ENCODE measurements at places on chromosomes 16 and 17.

GRCh38 chr16:27289669-27290068 is 21.1 kb upstream of the NSMCE1 start:
- DNase-seq = no peak

DNA sequence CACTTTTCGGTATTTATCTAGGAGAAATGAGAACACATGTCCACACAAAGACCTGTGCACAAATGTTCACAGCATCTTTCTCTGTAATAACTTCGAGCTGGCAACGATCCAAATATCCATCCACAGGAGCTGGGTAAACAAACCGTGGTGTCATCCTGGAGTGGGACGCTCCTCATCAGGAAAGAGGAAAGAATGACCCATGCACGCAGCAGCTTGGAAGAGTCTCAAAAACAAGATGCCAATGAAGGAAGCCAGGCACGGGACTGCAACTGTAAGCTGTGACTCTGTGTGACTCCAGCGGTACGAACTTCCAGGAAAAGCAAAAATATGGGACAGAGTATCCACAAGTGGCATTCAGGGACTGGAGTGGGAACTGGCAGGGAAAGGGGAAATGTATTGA is 36.7 kb upstream of the CIBAR2 start:
- DNase-seq = no peak

DNA sequence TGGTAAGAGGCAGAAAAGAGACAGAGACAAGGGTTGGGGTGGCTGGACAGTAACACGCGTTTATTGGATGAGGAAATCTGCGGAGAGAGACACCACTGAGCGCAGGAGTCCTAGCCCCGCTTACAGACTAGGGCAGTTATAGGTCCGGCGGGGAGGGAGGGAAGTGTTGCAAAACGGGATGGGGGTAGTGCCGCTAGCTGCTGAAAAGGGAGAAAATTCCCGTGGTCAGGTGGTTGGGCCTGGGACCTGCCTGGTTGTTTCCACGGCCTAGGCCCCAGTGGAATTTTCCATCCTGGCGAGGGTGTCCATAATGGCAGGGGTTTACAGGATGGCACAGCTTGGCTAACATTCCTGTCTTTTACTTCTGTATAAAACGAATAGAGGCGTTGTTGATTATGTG is 5.5 kb upstream of the CPHXL2 start:
- no peak for DNase-seq

- DNase-seq = no peak
Measured at GRCh38 chr17:38687286-38687685, 12.5 kb upstream of the EPOP start.

GRCh38 chr17:59373882-59374495 is 42.5 kb downstream of the YPEL2 start:
- no peak for DNase-seq

- DNase-seq = no peak
Measured at GRCh38 chr17:68491381-68492231, 20.6 kb upstream of the PRKAR1A start.

- no peak for DNase-seq
Measured at GRCh38 chr16:85840395-85840794, 40.9 kb downstream of the COX4I1 start.

GRCh38 chr17:7132511-7133094 is 18.0 kb upstream of the ASGR2 start:
- peak; percentile 75 for DNase-seq

GRCh38 chr16:67421030-67421429 is 4.8 kb upstream of the ZDHHC1 start:
- no peak for DNase-seq

- DNase-seq = no peak
Measured at GRCh38 chr17:2547176-2547575, 35.5 kb upstream of the METTL16 start.

DNA sequence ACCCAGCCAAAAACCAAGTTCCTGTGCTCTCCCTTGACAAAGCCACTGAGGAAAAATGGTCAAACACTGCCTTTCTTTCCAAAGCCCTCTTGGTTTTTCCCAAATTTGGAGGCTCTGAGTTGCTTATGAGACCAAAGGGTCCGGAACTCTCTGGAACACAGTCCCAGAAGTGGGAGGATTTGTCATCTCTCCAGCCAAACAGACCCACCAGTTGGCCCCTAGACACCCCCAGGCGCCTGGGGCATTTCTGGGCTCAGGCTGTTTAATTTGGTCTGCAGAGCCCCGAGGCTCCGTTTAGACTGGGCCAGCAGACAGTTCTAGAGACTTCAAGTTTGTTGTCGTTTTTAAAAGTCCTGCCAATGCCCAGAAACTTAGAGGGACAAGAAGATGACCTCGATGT is 239.1 kb downstream of the SEC14L1 start:
- no peak for DNase-seq

- no peak for DNase-seq
Measured at GRCh38 chr17:30922235-30923030, 688 bp downstream of the ADAP2 start.

- DNase-seq = no peak
Measured at GRCh38 chr16:90048737-90049330, 28.3 kb downstream of the PRDM7 start.

GRCh38 chr17:63780507-63780906 is 6.5 kb downstream of the DDX42 start:
- DNase-seq = no peak

- DNase-seq = no peak
Measured at GRCh38 chr17:40648384-40648968, 858 bp upstream of the SMARCE1 start.

DNA sequence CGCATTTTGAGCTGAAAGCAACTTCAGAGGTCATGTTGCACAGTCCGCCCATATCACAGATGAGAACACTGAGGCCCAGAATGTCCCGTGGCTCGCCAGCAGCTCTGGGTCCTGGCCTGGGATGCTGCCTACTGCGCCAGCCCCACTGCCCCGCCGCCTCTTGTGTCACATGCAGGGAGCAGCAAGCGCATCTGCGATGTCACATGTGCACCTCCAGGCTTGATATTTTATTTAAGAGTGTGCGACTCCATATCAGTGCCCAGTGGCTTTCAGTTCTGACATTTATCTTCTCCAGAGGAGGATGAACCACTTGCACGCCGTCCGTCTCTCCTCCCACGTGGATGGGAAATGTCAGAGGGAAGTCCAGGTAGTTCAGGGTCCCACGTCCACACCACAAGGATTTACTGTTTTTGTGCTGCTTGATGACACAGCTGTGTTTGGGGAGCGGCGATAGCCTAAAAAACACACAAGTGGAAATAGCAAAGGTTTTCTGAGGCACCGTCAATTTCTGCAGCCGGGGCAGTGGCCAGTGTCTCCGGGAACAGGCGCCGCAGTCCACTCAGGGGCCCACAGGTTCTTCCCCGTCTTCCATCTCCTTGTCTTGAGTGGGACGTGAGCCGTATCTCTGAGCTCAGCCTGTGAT is 7.0 kb upstream of the RBFOX3 start:
- no peak for DNase-seq

DNA sequence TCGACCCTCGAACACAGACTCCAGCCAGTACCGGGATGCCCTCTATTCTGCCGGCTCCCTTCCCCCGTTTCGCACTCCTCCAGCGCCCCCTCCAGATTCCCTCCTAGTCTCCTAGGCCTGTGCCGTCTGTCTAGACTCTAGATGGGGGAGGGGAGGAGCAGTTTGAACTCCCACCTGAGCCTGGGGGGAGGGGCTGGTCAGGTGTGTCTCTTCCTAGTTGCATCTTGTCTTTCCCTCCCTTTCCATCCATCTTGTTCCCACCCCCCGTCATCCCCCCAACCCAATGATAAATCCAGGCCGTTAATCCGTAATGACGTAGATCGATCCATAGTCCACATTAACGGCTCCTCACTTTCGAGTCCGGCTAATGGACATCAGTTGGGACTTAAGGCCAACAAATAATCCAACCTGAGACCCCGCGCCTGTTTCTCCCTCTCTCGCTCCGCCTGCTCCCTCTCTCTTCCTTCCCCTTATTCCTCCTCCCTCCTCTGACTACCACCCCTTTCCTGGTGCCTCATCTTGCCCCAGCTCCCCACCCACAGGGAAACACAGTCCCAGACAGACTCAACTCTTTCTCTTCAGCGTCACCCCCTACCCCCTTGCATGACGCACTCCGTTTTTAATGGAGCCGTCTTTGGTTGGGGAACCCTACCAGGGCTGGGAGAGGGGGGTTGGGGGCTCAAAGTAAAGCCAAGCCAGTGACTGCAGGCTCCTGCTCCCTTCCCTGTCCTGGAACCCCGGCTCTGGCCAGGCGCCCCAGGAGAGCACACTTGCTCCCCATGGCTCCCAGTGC is 3.4 kb upstream of the HOXB5 start:
- no peak for DNase-seq

DNA sequence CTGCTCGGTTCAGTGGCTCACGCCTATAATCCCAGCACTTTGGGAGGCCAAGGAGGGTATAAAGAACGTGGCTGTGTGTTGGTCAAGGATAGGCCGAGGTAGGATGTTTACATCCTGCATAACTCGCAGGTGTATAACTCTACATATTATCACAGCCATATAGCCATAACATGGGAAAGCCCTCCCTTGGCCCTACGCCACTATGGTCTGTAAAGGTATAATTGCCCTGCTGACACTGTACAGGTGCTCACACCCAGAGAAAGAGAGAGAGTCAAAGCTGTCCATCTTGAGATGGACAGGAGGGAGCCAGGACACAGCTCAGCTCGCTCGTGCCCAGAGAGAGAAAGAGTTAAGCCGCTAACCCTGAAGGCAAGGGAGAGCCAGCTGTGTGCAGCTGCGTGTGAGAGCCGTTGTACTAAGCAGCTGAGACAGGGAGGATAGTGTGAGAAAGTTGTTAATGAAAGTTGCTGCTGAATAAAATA is 30.4 kb upstream of the DHX8 start:
- DNase-seq = no peak

DNA sequence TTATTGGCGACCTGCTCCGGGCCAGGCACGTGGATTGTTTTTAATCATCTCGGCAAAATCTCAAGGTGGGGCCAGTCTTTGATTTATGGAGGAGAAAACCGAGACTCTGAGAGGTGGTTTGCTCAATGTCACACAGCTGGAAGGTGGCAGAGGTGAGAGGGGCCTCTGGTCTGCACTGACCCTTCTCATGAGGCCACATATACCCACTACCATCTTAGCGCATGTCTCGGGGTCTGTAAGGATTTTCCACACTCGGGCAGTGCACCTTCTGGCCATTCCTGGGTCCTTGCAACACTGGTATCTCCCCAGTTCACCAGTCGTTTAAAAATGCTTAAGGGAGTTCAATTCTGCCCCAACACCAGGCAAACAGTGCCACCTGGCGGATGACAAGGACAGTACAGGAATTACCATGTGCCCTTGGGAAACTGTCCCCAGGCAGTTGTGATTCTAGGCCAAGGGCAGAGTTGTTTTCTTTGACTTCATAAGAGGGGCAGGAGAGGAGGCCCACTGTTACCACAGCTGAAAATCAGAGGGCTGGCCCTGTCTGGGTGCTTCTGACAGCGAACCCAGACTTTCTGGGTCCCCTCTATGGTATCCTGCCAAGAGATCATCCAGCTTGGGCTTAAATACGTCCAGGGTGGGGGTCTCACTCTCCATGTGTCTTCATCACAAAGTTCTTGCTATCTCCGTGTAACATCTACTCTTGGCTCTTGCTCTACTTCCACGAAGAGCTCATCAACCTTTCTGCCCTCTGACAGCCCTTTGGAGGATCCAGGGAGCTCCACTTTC is 39.4 kb upstream of the RAI1 start:
- peak; percentile 71 for DNase-seq

DNA sequence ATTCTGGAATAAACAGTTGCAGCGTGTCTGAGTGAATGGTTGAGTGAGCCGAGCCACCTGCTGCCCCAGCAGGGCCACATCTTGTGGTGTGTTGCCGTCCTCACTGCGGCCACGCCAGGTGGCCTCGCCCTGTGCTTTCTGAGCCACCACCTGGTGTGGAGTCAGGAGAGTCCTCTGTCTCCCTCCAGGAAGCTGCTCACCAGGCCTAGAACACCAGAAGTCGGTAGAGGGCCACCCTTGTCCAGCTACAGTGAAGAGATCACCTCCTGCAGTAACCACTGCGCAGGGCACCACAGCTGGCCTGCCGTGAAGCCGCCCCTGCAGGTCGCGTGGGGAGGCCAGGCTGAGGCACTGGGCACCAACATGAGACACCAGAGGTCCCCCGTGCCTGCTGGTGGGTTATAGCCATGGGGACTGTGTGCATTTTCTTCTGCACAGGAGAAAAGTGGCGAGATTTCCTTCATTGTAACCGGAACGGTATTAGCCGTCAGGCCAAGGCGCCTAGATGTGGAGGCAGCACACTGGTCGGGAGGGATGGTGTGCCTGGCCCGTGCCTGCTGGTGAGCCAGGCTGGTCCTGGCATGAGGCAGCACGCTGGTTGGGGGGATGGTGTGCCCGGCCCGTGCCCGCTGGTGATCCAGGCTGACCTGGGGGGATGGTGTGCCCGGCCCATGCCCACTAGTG is 28.9 kb upstream of the FOXK2 start:
- DNase-seq = no peak

- DNase-seq = no peak
Measured at GRCh38 chr16:86212706-86213436, 297.5 kb upstream of the FOXF1 start.

GRCh38 chr17:45409659-45410076 is 23.0 kb downstream of the ARHGAP27 start:
- no peak for DNase-seq

DNA sequence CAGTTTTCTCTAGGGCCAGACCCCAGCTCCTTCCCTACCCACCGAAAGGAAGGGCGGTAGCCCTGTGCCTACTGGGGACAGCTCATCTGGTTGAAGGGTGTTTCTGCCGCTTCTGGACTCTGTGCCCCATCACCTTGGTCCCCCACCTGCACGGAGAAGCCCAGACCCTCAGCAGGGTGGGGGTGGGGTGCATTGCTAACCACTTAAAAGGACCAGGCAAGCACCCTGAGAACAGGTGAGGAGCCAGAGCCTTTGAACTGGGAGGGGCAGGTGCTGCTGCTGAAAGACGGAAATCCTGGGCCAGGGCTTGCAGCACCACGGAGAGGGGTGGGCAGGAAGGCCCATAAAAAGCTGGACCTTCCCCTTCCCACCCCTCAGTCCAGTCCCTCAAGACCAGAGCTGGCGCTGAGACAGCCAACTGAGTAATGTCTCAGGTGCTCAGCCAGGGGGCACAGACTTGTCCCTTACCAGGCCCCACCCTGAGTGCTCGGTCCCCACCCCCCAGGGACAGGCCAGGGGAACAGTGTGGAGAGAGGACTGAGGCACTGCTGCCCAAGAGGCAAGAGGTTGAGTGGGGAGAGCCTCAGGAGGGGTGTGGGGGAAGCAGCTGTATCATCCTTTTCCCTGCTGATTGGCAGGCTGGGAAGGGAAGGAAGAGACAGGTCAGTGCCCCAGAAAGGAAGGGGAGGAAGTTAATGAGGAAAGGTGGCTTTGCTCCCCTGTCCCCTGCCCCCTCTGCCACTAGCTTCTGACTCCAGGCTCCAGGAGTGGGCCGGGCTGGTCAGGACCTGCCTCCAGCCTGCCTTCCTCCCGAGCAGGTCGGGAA is 10.9 kb upstream of the SP2 start:
- DNase-seq = no peak

DNA sequence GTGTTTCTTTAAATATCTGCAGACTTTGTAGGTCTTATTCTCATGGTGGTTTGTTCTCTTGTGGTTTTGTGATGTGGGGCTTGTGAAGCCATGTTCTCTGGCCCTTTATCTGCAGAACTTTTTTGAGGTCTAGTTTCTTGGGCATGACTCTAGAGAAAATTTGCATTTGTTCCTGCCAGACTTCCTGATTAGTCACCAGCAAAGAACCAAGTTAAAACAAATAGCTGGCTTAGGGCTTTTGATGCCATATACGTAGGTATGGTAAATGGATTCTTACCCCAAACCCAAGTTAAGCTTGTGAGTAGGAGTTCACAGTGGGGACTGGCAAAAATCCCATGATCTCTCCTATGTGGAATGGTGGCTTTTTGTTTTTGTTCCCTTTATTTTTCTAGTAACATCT is 68.7 kb upstream of the IRX3 start:
- no peak for DNase-seq
